ENCODE measurements at places on chromosomes 3 and 15.

DNA sequence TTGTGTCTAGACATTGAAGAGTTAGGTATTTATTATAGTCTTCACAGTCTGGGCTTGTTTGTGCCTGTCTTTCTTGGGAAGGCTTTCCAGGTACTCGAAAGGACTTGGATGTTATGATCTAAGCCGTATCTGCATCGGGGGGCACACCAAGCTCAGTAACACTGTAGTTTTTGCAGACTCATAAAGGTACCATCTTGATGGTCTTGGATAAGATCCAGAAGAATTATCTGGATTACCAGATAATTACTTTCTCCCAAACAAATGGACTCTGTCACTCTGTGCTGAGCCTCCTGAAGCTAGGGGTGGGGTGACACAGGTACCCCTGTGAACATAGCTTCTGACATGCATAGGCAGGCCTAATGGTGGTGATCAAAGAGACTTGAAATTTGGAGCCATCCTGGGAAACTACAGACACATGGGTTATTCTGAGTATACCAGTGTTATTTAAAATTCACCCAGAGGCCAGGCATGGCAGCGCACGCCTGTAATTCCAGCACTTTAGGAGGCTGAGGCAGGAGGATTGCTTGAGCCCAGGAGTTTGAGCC lies 238.6 kb upstream of the TPM1 start:
- no peak for DNase-seq

DNA sequence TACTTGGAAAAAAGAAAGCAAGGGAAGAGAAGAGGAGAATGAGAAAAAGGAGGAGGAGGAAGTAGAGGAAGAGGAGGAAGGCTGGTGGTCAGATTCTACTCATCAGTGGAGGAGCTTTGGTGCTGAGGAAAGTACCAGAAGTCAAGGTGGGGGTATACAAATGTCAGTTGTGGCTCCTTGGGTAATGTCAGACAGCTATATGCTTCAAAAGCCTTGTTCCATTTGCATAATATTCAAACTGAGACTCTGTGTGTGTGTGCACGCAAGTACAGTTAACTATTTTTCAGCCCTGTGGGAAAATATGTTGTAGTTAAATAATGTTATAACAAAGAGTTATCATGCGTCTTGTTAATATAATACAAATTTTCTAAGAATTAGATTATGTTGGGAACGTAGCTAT lies 609.7 kb downstream of the PDCD6IP start:
- DNase-seq = no peak

GRCh38 chr3:145326666-145327065 lies 834.3 kb downstream of the PLOD2 start:
- no peak for DNase-seq

DNA sequence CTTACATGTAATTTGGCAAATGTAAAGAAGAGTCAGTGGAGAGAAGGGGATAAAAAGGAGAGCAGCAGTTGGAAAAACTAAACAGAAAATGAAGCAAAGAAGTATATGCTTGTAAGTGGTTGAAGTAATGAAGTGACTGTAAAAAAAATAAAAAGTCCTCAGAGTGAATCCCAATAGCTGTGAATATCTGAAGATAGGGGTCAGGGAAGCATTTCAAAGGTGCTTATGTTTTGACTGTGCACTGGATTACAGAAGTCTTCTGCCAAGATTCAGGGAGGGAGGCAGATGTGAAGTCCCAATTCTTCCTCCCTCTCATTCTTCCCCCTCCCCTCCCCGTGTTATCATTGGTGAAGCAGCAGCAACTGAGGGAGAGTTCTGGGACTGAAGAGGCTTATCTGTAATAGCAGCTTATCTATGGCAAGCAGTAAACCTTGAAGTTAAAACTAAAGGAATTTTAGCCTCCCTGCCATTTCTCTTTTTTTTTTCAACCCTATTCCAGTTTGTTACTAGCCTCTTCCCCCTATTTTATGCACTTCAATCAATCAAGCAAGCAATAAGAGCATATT lies 597.9 kb downstream of the IGSF11 start:
- no peak for DNase-seq

GRCh38 chr3:151383956-151384355 lies 597 bp downstream of the P2RY12 start:
- DNase-seq = no peak

GRCh38 chr15:62985768-62986167 lies 56.8 kb upstream of the TPM1 start:
- no peak for DNase-seq

DNA sequence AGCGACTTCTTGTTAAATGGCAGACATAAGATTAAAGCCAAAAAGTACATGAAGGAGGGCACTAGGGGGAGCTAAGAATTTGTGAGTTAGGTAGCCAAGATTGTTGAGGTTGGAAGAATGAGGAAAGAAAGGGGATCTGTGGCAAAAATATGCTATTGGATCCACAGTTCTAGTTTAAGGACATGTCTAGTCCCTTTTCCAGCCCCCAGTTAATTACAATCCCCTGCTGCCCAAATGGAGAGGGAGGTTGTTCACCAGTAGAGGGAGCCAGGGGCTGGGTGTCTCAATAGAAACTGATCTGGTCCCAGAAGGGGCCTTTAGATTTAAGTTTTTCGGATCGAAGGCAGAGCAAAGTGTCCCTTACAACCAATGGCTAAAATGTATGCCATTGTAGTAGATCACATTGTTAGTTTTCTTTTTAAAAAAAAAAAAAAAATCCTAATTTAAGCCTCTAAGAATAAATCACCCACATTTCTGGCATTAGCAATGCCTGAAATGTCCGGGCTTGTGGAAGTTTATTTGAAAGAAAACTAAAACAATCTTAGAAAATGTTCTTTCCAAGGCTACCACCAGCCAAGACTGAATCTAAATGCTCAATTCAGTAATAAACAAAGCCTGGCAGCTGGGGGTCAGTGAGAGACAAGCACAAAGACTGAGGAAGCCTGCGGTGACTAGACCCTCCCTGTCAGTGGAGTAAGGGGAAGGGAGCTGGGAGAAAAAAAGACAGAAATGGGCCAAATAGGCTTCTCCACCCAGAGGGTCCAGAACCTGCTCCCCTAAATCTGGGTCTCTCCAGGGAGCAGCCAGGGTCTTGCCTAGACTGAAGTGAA lies 7.1 kb downstream of the COL8A1 start:
- no peak for DNase-seq

GRCh38 chr3:57017459-57017845 lies 43.0 kb upstream of the SPATA12 start:
- no peak for DNase-seq

DNA sequence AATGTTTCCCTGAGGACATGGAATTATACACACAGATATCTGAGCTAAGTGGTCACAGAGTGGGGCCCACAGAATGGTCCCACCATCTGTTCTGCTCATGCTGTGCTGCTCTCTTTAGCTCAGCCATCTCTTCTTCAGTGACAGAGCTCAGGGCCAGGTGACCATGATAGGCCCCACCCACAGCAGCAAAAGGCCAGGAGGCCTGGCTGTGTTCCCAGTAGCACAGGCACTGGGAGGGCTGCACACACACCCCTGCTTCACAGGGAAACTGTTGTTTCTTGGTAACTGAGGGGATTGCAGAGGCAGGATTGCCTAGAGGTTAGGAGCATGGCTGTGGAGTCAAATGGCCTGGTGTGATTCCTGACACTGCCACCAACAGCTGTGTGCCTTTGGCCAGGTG lies 4.8 kb upstream of the FBXW12 start:
- no peak for DNase-seq

DNA sequence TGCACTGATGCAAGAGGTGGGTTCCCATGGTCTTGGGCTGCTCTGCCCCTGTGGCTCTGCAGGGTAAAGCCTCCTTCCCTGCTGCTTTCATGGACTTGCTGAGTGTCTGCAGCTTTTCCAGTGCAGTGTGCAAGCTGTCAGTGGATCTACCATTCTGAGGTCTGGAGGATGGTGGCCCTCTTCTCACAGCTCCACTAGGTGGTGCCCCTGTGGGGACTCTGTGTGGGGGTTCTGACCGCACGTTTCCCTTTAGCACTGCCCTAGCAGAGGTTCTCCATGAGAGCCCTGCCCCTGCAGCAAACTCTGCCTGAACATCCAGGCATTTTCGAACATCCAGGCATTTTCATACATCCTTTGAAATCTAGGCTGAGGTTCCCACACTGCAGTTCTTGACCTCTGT lies 329.8 kb upstream of the NAALADL2 start:
- no peak for DNase-seq

DNA sequence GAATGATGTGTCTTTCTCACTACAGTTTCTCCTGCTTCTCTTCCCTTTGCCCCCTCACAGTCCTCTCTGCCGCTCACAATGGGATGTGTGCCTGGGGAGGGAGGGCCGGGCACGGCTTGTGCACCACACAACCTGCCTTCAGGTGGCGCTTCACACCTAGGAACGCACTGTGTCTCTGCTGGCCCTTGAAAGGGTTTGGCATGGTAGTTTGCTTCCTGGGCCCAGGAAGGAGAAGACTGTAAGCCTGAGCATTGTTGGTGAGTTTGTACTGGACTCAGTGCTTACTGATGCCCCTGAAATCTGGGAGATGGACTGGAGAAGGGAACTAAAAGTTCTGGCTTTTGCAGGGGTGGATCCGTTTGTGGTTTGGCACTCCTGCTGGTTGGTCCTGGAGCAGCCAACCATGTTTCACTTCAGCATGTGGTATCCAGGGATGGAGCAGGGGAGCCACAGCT lies 9.2 kb downstream of the ALPK3 start:
- no peak for DNase-seq

- DNase-seq = no peak
Measured at GRCh38 chr15:99409097-99409473, 156.7 kb upstream of the MEF2A start.

GRCh38 chr3:144622845-144623244 lies 651.2 kb downstream of the DIPK2A start:
- no peak for DNase-seq

GRCh38 chr15:39573287-39573686 lies 7.6 kb upstream of the THBS1 start:
- DNase-seq = no peak

DNA sequence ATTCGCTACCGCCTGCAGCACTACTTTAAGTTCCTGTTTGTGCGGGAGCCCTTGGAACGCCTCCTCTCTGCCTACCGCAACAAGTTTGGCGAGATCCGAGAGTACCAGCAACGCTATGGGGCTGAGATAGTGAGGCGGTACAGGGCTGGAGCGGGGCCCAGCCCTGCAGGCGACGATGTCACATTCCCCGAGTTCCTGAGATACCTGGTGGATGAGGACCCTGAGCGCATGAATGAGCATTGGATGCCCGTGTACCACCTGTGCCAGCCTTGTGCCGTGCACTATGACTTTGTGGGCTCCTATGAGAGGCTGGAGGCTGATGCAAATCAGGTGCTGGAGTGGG lies 995 bp downstream of the CHST14 start:
- DNase-seq = no peak

GRCh38 chr3:11155341-11156025 lies 1.2 kb downstream of the HRH1 start:
- no peak for DNase-seq

DNA sequence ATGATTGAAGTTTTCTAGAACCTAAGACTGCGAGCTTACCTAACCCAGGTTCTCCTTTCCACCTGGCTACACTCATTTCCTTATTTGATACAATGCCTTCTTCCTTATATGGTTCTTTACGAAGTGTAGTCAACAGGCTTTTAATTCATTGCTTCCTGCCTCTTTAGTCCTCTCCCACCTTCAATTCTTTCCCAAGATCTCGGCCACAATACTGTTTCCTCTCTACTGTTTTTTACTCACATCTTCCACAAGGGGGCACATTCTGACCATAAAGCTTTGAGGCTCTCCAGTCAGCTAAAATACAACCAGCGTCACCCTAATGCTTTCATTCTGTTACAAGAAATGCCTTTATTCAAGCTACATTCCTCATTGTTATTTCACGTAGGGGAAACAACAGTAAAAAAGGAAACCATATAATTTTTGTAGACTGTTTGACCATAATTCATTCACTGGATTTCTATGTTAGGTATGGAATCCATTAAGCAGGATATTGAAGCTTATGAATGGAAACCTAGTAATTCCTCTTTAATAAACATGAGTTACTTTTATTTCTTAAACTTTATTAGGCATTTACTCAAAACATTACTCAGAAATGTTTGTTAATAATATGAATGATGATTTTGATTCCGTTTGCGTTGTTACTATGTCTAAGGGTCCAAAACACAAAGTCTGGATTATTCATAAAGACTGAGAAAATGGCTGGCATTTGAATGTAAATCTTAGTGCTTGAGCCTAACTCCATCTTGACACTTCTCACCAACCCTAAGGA lies 29.5 kb upstream of the VEPH1 start:
- no peak for DNase-seq

DNA sequence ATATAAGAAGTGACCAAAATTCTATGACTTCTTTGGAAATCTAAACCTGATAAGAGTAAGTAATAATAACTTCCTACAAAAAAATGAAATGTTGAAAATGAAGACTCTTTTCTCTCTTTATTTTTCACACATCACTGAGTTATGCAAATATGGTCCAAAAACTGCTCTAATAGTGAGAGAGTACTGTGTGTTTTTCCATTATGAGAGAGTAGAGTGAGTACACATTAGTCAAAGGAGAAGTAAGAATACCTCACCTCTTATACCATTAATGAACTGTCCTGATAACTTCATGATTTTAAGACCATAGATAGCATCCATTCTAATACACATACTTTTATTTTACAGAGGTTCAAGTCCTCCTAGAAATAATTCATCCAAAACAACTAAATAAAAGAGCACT lies 1310.2 kb downstream of the SI start:
- DNase-seq = no peak

- DNase-seq = no peak
Measured at GRCh38 chr15:49122541-49123062, 32.8 kb downstream of the COPS2 start.

DNA sequence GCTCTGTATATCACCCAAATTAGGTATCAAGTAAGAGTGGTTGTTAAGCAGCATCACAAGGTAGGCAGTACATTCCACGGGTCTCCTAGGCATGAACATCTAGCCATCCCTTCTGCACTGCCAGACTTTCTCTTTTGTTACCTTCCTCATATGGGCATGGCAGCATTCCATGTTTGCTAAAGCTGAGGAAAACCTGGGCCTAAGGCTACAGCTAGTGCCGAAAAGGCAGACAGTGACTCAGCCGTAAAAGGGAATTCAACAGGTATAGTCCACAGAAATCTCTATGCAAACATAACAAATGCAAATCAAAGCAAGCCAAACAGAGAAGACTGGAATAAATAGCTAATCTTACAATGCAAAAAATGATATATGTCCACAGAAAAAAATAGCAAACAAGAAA lies 645.4 kb downstream of the ZBBX start:
- DNase-seq = no peak

- no peak for DNase-seq
Measured at GRCh38 chr3:128610451-128611070, 40.1 kb downstream of the RPN1 start.

- no peak for DNase-seq
Measured at GRCh38 chr3:181105646-181106045, 116.1 kb upstream of the DNAJC19 start.

- DNase-seq = no peak
Measured at GRCh38 chr15:73951601-73952000, 25.3 kb downstream of the LOXL1 start.

DNA sequence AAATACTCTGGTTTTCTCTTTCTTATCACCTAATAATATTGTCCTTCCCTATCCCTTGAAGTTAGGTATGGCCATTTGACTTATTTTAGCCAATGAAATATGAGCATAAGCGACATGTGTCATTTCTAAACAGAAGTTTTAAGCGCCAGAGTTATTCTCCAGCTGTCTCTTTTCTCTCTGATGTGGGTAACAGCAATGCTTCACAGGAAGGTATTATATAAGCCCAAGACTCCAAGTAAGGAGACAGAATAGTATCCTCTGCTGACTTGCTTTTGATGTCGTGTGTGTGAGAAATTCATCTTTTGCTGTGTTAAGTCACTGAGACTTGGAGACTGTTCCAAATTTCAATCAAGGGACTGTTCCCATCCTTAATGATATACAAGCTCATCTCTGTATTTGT lies 224.6 kb upstream of the NECTIN3 start:
- DNase-seq = no peak
